ENCODE measurements at places on chromosomes 2 and 18.

- H3K4me1 ChIP-seq, result peaks cover 8% of the 10 kb centered on the region
- no peak for DNase-seq
- H3K27ac ChIP-seq, result peak overlapping the region; percentile 6
- no peak overlapping the region for H3K4me3 ChIP-seq
- H3K27me3 ChIP-seq, result peaks cover 7% of the 10 kb centered on the region
Measured at GRCh38 chr2:25354116-25354515, 12.4 kb upstream of the DNMT3A start.

- H3K36me3 ChIP-seq, result no peaks in the 10 kb centered on the region
- H3K4me1 ChIP-seq, result no peaks in the 10 kb centered on the region
- no peak overlapping the region for H3K27ac ChIP-seq
- H3K4me3 ChIP-seq, result no peak overlapping the region
- H3K27me3 ChIP-seq, result no peaks in the 10 kb centered on the region
Measured at GRCh38 chr2:146912536-146912935, 932.3 kb upstream of the ACVR2A start.

DNA sequence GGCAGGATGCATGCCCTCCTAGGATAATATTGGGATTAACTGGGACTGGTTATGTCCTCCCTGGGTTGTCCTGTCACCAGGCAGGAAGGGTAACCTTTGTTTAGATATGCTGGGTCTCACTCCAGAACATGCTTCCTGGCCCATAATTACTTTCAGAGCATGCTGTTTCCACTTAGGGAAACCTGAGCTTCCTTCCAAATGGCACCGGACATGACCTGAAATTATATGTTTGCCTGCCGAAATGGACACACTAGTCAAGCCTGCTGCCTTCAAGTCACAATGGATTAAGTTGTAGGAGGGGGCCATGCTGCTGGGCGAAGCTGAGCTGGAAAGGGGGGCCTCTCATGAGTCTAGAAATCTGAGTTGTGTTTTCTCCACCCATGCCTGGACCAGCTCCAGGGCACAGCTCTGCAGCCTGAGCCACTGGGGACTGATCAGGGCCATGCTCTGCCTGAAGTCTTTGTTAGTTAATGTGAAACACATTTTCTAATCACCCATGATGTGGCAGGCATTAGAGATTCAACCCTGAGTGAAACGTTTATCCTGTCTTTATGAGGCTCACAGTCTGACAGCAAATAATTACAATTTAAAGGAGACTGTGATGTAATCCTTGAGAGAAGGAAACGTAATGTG, 273.3 kb downstream of the TNS1 start:
- H3K4me3 ChIP-seq, result no peak overlapping the region
- H3K27me3 ChIP-seq, result no peaks in the 10 kb centered on the region
- H3K27ac ChIP-seq, result no peak overlapping the region

- no peaks in the 10 kb centered on the region for H3K4me1 ChIP-seq
- H3K36me3 ChIP-seq, result no peaks in the 10 kb centered on the region
- H3K27me3 ChIP-seq, result peaks cover 7% of the 10 kb centered on the region
- no peak for DNase-seq
Measured at GRCh38 chr18:45525301-45525700, 90.0 kb upstream of the SLC14A2 start.

GRCh38 chr18:11553098-11553940, 56.1 kb upstream of the SLC35G4 start:
- no peaks in the 10 kb centered on the region for H3K36me3 ChIP-seq
- peaks cover 6% of the 10 kb centered on the region for H3K4me1 ChIP-seq
- H3K27me3 ChIP-seq, result peaks cover 4% of the 10 kb centered on the region
- H3K27ac ChIP-seq, result no peak overlapping the region
- DNase-seq, result no peak

DNA sequence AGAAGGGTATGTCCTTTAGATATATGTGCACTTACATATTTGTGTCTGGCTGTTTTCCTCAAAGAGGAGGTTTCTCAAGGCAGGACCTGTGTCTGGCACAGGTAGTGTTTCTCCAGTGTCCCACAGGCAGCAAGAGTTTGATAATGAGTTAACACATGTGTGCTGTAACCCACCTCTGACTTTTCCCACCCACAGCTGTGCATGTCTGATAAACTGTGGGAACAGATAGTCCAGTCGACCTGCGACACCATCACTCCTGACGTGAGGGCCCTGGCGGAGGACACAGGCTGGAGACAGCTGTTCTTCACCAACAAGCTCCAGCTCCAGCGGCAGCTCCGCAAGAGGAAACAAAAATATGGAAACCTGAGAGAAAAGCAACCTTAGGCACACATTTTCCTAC, 58.2 kb downstream of the SLC16A14 start:
- DNase-seq, result no peak
- no peak overlapping the region for H3K27ac ChIP-seq
- H3K36me3 ChIP-seq, result no peaks in the 10 kb centered on the region
- H3K4me1 ChIP-seq, result peaks cover 3% of the 10 kb centered on the region
- no peaks in the 10 kb centered on the region for H3K27me3 ChIP-seq
- H3K4me3 ChIP-seq, result no peak overlapping the region

- no peak overlapping the region for H3K4me3 ChIP-seq
- no peak overlapping the region for H3K27ac ChIP-seq
- no peaks in the 10 kb centered on the region for H3K36me3 ChIP-seq
- no peak for DNase-seq
- H3K27me3 ChIP-seq, result peaks cover 18% of the 10 kb centered on the region
- peaks cover 4% of the 10 kb centered on the region for H3K4me1 ChIP-seq
Measured at GRCh38 chr2:9961013-9961412, 9.5 kb downstream of the GRHL1 start.

DNA sequence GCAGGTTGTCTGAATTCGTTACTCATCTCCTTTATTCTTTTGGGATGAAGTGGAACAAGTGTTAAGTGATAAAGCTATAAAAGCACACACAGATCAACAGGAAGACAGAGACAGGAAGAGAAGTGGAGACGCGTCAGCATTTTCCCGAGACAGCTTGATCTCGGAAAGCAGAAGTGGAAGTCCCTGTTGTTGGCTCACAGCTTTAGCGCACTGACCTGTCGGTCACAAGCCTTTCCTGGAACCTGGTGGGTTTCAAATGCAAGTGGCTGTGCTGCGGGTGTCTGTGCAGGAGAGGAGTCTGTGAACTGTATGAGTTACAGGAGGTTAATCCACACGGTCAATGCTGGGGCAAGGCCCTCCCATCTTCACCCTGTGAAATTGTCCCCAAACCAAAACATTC, 116.6 kb upstream of the PELI1 start:
- H3K4me1 ChIP-seq, result peaks cover 41% of the 10 kb centered on the region
- H3K27me3 ChIP-seq, result no peaks in the 10 kb centered on the region
- H3K4me3 ChIP-seq, result peak overlapping the region; percentile 70
- peak overlapping the region; percentile 92 for H3K27ac ChIP-seq
